ENCODE measurements at places on chromosomes 1 and 21.

DNA sequence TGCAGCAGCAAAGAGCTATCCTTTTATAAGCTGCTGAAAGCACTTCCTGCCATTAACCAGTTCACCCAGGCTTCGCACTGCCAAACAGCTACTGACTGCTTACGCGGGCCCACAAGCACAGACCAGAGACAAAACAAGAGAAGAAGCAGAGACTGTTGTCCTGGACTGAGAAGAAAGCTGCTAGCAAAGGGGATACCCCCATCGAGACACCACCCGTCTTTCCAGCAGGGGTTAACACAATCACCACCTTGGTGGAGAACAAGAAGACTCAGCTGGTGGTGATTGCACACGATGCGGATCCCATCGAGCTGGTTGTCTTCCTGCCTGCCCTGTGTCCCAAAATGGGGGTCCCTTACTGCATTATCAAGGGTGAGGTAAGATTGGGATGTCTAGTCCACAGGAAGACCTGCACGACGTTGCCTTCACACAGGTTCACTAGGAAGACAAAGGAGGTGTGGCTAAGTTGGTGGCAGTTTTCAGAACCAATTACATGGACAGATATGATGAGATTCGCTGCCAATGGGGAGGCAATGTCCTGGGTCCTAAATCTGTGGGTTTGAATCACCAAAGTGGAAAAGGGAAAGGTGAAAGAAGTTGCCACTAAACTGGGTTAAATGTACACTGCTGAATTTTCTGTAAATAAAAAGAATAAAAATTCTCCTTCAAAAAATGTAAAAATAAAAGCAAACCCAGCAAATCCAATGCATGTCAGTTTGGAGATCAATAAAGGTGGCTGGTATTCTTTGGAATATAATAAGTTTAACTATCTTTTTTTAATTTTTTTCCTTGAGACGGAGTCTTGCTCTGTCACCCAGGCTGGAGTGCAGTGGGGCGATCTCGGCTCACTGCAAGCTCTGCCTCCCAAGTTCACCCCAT lies 1.2 kb downstream of the FMO5 start:
- DNase-seq = no peak

GRCh38 chr1:92940541-92940940 lies 20.7 kb downstream of the DIPK1A start:
- no peak for DNase-seq

DNA sequence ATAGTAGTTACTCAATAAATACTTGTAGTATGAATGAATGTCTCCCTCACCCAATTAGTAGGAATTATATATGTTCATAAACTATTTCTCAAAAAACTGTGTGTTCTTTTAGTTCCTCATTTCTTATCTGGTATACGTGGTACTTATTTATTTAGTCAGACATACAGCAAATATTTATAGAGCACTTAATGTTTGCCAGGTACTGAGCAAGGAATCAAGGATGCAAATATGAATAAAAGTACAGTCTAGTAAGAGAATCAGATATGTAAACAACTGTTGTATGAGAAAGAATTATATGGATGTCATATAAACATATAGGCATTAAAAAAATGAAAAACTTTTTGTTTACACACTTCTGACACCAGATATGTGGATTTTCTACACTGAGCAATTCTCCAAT lies 58.5 kb downstream of the ATF6 start:
- no peak for DNase-seq

DNA sequence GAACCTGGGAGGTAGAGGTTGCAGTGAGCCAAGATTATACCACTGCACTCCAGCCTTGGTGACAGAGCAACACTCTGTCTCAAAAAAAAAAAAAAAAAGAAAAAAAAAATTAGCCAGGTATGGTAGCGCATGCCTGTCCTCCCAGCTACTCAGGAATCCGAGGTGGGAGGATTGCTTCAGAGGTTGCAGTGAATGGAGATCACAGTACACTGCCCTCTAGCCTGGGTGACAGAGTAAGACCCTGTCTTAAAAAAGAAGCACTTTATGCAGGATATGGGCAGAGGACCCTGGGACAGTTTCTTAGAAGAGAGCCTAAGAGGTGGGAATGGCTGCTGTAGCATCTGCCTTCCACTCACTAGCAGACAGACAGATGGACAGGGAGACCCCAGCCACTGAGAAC lies 23.0 kb downstream of the IQGAP3 start:
- no peak for DNase-seq

DNA sequence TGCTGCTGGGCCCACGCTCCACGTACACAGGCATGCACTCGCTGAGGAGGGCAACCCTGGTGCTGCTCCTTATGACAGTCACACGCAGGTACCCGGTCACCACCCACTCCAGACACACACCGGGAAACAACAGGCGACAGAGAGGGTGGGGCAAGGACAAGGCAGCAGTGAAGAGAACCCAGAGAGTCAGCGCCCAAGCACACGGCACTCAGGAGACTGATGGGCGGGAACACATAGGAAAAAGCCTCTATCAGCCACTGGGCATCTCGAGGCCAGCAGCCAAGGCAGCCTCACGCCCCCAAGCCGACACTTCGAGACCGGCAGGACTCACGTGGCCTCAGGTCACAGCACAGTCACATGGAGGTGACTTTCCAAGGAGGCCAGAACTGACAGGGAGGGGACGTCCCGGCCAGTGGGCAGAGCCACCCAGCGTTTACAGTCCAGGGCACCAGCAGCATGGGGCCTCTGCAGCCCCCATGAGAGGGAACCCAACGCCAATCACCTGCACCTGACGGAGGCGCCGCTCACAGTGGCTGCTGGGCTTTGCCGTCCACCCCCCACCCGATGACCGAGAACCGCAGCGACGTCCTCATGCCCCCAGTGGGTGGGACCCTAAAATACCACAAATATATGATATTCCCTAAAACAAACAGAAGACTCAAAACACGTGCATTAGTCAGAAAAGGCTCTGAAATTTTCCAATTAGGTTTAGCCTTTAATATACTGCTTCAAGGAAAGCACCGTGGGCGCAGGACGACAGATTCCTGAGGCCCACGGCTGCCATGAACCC lies 19.7 kb downstream of the PTTG1IP start:
- no peak for DNase-seq

DNA sequence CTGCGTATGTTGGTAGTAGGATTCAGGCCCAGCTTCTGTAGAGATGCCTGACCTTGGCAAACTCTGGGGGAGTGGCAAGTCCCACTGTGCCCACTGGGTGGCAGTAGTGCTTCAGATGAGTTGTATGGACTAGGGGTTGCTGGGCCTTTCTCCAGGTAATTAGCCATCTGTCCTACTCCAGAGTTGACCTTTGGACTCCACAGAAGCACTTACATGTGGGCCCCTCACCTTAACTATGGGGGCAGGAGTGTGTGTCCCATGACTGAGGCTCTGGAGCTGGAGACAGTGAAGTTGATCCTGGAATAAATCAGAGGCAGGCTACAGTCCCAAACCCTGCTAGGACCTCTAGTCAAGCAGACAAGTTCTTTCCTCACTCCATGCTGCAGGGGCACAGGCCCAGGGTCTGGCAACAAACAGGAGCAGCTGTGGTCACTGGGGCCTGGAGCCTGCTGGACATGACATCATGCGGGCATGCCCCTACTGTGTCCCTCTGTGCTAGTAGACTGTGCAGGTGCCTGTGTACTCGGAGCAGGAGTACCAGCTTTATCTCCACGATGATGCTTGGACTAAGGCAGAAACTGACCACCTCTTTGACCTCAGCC lies 4.6 kb downstream of the DMAP1 start:
- no peak for DNase-seq

DNA sequence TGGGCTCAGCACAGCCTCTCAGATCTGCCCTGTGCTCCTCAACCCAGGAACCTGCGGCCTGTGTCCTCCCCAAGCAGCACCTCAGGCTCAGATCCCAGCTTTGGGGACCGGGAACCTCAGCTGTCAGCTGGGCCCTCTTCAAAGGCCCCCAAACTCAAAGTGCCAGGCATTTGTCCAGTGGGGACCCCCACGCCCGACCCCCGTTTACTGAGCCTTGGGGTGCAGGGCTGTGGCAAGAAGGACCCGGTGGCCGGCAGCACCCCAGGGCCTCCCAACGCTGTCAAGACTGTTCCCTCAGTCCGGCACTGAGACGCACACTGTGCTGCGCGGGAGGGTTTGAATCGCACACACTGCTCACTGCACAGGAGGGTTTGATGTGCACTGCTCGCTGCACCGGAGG lies 35.0 kb downstream of the MORN1 start:
- DNase-seq = no peak

GRCh38 chr1:153578490-153578889 lies 12.8 kb upstream of the S100A2 start:
- no peak for DNase-seq

- DNase-seq = peak; percentile 40
These were observed 43.7 kb downstream of the BACH1 start for GRCh38 chr21:29342363-29342957.

GRCh38 chr1:222455188-222455879 lies 92.6 kb downstream of the HHIPL2 start:
- peak; percentile 16 for DNase-seq

DNA sequence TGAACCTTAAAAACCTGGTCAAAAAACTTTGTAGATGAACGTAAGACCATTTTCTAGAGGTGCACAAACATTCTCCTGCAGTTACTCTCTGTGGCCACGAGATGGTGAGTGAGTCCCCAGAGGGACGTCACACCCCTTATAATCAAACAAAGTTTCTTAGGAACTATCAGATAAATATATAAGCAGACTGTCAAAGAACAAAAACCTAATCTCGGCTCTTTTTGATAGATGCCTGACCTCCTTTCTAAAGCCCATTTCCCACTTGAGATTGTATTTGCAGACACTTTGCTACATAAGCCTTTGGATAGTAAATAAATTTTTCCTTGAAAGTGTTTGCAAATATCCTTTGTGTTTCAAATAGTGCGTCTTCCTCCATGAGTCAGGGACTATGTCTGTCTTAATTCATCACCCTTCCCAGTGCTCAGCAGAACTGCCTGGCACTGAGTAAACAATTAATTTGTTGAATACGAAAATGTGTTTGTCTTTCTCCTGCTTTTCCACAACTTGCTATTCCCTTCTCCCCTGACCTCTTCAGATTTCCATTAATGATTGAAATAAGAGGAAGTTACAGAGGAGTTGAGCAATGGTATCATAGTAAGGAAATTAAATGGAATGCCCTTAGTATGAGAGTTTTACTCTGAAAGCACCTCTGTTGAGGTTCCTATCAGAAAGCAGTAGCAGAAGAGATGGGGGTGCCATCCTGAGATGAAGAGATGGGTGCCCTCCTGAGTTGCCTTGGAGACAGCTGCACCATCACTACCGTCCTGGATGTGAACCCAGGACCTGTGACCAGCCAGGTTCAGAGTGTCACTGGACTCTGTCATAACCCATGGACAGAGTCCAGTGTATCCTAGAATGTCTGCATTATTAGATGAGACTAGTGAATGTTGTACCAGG lies 57.8 kb upstream of the RAVER2 start:
- DNase-seq = no peak

GRCh38 chr21:36041910-36042309 lies 18.4 kb downstream of the SETD4 start:
- no peak for DNase-seq
